ENCODE measurements at places on chromosomes 1 and 21.

DNA sequence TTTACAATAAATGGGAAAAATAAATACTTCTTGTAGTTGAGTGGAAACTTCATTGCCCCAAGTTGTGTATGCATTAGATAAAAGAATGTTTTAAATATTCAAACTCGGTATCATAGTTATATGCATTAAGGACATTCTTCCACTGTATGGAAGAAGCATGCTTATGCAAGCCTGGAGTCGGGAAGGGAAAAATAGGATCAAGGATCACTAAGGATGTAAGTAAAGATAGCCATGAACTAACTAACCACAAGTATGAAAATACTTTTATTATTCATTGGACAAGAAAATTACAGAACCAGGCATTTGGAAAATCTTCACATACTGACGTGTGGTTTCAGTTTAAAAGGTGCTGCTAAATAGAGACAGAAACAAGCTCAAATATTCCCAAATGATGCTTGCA lies 26.9 kb upstream of the DPYD start:
- DNase-seq, result peak; percentile 77

GRCh38 chr1:27503844-27504587 lies 14.0 kb upstream of the WASF2 start:
- DNase-seq, result peak; percentile 78

DNA sequence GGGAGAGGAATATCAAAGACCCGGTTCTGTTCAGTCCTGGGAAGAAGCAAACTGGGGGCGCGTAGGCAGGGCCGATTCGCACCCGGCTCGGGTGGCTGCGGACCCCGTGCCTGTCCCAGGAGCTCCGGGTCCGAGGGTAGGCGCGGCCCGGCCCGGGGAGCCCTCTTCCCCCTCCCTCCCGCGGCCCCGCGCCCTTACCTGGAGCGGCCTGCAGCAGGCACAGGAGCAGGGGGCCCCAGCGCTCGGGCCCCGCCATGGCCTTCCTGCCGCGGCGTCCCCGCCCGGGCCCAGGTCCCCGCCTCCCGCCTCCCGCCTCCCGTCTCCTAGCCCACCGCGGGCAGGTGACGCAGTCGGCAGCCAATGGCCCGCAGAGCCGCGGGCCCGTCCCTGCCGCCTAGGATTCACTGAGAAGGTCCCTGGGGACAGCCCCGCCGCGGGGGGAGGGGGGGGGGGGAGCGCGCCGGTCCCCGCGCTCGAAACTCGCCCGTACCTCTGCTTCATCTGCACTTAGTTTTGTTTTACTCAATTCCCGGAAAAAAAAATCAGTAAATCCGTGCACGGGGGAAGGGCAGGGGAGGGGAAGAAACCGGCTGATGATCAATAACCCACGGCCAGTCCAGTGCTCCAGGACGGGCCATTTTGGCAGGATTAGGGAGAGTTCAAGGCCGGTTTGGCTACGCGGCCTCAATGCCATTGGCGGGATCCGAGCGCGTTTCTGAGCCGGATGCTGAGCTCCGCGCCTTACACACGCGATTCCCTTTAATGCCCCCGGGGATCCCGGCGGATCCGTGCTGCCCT lies at the start of gene IFNLR1:
IFNLR1 (minus strand) TSS at position 297 of the 798 bp plus-strand sequence; CDS start at position 256, 41 bp downstream.
- DNase-seq, result peak; percentile 18

DNA sequence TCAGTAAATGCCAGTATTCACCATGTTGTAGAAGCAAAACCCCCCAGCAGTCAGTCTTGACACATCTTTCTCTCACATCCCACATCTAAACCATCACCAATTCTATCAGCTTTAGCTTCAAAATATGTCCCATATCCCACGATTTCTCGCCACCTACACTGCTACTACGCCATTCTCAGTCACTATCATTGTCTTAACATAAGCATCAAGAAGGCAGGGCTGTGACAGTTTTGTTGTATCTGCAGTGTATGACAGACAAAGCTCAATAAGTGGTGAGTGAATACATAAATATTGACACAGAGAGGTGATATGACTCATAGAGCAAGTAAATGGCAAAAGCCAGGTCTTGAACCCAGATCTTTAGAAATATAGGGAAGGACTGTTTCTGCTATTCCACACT lies 59.9 kb downstream of the JAK1 start:
- DNase-seq, result no peak

GRCh38 chr1:6891781-6892579 lies 106.7 kb downstream of the CAMTA1 start:
- DNase-seq, result no peak

- peak; percentile 81 for DNase-seq
These were observed 65.2 kb downstream of the SIK1 start for GRCh38 chr21:43361493-43362296.

DNA sequence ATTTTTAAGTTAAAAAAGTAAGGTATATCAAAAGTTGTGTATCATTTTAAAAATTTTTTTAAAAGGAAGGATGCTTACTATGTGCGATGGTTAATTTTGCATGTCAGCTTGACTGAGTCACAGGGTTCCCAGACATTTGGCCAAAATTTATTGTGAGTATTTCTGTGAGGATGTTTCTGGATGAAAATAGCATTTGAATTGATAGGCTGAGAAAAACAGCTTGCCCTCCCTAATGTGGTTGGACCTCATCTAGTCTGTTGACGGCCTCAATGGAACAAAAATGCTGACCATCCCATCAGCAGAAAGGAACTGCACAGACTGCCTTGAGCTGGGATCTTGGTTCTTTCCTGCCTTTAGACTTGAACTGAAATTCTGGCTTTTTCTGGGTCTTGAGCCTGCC lies 724.5 kb downstream of the NCAM2 start:
- peak; percentile 63 for DNase-seq

GRCh38 chr1:64912191-64912590 lies 54.2 kb downstream of the JAK1 start:
- DNase-seq, result no peak

- no peak for DNase-seq
These were observed 14.3 kb downstream of the INSRR start for GRCh38 chr1:156844638-156845037.

DNA sequence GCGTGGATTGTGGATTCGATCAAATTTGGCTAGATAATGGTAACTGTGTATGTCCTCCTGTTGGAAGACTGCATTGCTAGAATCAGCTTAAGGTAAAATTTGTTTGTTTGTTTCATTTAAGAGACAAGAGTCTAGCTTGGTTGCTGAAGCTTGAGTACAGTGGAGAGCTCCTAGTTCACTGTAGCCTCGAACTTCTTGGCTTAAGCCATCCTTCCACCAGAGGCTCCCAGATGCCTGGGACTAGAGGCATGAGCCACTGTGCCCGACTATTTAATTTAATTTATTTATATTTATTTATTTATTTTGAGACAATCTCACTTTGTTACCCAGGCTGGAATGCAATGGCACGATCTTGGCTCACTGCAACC lies 1.5 kb downstream of the PHACTR4 start:
- DNase-seq, result no peak

GRCh38 chr1:3690282-3691065 lies 38.2 kb downstream of the TP73 start:
- no peak for DNase-seq

- DNase-seq, result no peak
These were observed 19.6 kb upstream of the ERO1B start for GRCh38 chr1:236301080-236301957.

- DNase-seq, result no peak
These were observed 54.2 kb upstream of the PRKACB start for GRCh38 chr1:84089867-84090266.

GRCh38 chr1:232587141-232588008 lies 42.6 kb downstream of the SIPA1L2 start:
- no peak for DNase-seq

DNA sequence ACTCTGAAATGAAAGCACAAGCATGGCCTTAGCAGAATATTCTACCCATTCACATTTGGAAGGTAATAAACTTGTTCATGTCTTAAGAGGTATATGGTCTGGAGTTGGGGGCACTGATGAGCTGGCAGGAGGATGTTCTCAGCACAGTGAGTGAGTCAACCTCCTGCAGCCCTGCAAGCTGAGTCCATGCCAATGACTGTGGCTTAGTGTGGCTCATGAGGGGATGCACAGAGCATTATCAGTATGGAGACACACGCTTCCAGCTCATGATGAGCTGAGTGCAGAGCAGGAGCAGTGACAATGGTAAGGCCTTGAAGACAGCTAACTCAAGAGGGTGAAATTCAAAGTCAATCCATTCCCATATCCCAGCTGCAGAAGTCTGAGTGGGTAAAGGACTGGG lies 102.3 kb downstream of the TNFSF18 start:
- peak; percentile 87 for DNase-seq

GRCh38 chr1:58979086-58979485 lies 195.2 kb upstream of the JUN start:
- DNase-seq, result no peak

DNA sequence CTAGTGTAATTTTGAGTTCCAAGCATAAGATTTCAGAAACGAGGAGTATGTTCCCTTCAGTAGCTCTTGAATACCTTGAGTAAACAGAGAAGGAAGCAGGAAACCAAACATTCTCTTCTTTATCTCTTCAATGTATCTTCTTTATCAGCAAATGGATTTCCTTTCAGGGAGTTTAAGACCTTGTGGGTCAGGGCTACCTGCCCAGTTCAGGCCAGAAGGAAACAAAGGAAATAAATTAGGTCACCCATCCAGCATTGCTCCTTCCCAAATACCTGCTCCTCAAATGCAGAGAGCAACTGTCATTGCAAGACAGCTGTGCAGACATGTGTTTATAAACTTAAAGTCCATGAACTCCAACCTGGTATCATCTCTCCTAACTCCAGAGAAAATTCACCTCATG lies 130.1 kb upstream of the SOD1 start:
- DNase-seq, result no peak

GRCh38 chr1:218330043-218330623 lies 15.0 kb upstream of the TGFB2 start:
- peak; percentile 49 for DNase-seq

GRCh38 chr1:115829947-115830346 lies 11.0 kb downstream of the NHLH2 start:
- no peak for DNase-seq

GRCh38 chr1:243896313-243896712 lies 46.3 kb upstream of the AKT3 start:
- no peak for DNase-seq

- DNase-seq, result no peak
These were observed 17.8 kb upstream of the PTGFR start for GRCh38 chr1:78472851-78473496.

- DNase-seq, result no peak
These were observed 319.3 kb upstream of the CHRM3 start for GRCh38 chr1:239067058-239067457.

GRCh38 chr21:41845310-41846032 lies 33.7 kb downstream of the PRDM15 start:
- no peak for DNase-seq

DNA sequence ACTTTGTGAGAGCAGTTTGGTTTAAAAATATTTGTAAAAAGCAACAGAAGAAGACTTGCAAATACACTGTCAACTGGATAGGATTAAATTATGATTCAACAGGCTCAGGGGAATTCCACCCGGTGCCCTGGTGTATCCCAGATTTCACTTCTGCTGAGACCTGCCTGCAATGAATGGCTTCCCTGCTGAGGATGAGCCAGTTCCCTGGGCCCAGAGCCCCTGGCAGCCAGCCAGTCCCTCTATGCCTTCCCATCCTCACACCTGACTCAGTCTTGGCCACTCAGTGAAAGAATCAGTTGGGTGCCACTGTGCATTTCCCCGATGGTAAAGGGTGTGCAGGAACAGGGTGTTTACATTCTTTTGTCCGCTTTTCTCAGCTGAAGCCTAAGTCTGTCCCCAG lies 64.4 kb downstream of the KCTD3 start:
- DNase-seq, result peak; percentile 54

- no peak for DNase-seq
These were observed 902.1 kb downstream of the MRPL39 start for GRCh38 chr21:24705201-24705600.

- DNase-seq, result no peak
These were observed 7.5 kb upstream of the ZSWIM5 start for GRCh38 chr1:45213892-45214291.

DNA sequence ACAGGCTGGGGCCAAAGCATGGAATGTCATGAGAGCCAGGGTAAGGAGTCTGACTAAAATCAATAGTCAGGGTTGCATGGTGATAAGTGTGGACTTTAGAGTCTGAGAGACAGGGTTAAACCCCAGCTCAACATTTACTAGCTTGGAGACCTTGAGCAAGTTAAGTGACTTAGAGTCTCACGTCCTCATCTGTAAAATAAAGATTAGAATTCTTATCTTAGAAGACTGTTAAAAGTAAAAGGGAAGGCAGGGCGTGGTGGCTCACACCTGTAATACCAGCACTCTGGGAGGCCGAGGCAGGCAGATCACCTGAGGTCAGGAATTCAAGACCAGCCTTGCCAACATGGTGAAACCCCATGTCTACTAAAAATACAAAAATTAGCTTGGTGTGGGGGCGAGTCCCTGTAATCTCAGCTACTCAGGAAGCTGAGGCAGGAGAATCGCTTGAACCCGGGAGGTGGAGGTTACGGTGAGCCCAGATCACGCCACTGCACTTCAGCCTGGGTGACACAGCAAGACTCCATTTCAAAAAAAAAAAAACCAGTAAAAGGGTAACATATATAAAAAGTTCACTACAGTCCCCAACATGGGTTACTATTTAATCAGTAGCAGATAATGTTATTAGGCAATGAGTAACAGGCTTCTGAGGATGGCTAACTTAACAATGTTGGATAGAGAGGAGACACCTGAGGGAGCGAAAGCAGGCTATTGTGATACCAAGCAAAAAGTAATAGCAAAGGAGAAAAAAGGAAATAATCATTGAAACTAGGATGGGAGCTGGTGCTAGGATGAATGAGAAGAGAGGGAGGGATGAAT lies 20.8 kb downstream of the TMCO1 start:
- DNase-seq, result no peak

DNA sequence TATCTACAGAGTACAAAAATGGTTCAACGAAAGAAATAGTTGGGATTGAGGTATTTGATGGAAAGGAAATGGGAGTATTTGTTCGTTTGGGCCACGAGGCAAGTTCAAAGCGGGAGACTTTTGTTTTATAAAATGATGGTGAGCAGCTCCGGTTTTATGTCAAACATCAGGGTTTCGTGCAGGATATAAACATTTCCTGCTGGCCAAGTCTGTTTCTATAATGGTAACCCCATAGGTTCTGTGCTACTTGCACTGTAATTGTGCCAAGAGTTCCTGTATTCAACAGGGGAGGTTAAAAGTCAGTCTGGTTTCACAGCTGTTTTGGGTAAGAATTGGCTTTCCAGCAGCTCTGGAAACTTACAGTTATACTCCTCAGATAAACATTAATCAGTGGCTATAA lies 290.3 kb upstream of the NRIP1 start:
- DNase-seq, result no peak

GRCh38 chr1:92511541-92511940 lies 24.8 kb upstream of the GFI1 start:
- no peak for DNase-seq

DNA sequence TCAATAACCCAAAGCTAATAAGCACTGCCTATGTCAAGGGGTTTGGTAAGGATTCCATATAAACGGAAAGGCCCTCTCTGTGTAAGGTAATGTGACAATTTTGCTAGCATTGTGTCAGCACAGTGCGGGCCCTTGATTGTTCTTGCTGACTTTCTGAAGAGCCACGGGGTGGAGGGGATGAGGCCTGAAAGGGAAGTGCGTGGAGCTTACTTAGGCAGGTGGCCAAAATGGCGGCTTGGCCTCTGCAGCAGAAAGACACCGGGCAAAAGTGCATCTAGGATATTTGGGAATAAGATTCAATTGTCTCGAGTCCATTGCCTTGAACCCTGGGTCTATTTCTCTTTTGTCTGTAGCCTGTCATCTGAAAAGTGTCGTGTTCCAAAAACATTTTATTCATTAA lies 114.3 kb downstream of the TGFB2 start:
- DNase-seq, result no peak

- DNase-seq, result no peak
These were observed 20.5 kb downstream of the STPG1 start for GRCh38 chr1:24392982-24393650.

GRCh38 chr1:16254263-16254928 lies 17.4 kb upstream of the CPLANE2 start:
- DNase-seq, result no peak
